DMS79 treated with DMSO at 0.1 percent for 48 hours (cell line): ENCODE measurements at places on chromosomes 16 and 17.
A peak's percentile ranks its signal among the peaks of the same experiment; 100 is the strongest.

DNA sequence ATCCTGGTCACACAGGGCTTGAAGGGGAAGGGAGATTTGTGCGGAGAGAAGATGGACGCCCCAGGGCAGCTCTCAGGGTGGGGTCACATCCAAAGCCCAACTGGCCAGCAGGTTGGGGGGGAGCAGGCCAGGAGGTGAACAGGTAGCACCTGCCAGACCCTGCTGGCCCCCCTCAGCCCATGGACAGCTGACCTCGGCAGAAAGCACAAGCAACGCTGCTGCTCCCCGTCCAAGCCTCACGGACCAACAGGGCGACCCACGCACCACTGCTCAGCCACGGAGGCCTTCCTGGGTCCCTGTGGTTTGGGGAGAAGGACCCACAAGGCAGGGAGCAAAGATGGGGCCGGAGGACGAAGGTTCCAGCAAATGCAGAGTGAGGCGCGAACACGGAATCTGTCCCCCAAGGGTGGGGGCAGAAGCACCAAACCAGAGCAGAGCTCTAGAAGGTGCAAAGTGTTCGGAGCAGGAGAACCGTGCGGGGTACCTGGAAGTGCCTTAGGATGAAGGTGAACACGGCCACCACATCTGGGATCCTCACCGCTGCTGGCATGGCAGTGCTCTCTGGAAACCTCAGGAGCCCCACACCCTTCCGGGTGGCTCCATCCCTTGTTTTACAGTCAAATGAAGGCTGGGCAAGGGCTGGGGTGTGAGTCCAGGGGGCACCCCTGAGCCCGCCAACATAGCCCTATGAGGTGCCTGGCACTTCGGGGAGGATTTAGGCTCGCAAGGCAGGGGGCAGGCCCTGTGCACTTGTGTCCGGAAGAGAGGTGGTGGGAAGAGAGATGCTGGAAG, 17.9 kb downstream of the CEP295NL start:
- DNase-seq = no peak

GRCh38 chr16:3965306-3965705, 84.8 kb upstream of the CREBBP start:
- no peak for DNase-seq

DNA sequence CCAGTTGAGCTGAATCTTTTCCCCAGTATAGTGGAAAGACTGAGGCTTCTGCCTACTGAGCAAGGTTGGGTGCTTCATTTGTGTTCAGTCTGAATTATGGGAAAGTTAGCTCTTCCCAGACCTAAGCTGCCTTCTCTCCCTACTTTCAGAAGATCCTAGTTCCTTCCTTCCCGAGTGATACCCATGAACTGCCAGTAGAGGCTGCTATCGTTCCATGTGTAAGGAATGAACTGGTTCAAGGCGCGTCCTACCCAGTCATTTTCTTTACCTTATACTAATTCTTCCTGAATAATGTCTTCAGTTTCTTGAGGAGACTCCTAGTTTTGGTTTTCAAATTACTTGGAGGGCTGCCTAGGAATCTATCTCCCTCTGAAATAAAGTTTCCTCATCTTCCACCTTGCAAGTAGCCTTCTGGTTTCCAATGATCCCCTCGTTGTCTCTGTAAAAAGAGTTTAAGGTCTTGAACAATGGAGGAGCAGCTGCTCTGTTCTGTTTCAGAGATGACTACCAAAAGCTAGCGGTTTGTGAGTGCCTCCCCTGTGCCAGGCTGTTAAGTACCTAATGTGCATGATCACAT, 934 bp upstream of the AOC2 start:
- peak; percentile 27 for DNase-seq

DNA sequence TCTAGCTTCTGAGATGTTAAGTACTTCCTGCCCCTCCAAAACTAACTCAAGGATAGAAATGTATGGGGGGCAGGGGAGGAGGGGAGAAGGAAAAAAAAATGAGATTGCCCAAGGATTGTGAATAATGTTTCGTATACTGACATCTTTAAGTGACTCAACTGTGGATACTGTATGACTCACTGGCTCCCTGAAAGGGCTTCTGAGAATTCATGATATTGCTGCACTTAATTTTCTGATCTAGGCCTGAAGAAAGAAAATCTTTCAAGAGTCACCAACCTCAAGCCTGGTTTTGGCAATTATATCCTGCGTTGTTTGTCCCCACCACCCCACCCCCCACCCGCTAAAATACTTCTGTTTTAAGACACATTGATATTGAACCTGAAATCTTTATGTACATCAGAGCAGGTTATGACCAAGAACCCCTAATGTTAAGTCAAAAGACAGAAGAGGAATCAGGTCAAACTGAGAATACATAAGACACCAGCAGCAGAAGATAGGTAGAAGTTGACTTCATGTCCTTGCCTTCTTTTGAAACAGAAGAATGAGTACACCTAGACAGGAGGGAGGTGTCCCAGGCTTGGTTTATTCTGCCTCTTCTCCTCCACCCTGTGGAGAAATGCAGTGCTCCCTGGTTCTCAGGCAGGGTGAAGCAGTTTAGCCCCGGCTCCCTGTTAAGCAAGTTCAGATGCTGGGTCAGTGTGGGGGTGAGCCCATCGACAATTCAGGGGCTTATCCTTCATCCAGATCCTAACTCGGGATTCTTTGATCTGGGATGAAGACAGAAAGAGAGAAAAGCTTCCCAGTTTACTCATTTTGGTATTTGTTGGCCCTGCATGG, 3.3 kb upstream of the FBXL20 start:
- no peak for DNase-seq

DNA sequence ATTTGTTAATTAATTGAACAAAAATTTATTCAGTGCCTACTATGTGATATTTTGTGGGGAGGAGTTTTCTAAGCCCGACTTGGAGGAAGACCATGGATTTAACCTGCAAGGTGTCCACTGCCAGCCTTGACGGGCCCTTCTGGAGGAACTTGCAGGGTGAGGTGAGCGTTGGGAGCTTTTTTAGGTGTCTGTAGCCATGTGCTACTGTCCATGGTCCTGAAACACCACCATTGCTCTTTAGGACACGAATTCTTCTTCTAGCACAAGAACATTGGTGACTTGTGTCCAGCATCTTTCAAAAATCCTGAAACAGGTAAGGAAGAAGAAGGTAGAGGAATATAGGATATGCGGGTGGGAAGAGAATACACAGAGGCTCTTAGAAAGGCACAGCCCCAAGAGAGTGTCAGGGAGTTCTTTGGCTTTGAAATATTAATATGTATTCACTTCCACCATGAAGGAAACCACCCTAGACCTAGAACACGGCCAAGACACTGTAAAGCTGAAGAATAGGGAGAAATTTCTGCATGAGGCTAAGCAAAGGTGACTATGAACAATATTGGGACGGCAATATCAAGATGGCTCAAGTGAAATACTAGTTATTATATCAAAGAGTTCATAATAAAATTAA, 27.9 kb upstream of the OR4D1 start:
- DNase-seq = no peak

DNA sequence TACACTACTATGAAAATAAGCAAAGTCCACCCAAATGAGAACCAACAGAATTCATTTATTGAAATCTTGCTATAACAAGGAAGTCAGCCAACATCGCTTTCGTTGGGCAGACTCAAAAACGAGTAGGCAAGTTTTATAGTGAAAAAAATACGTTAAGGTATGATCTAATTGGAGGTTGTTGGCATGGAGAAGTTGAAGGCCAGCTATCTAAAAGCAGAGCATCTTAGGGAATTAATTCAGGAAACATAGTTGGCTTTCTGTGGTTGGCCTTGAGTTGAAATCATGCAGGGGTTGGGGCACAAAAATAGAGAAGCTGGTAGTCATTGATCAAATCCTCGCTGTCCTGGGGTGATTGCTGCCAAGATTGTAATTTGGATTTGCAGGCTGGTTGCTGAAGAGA, 118.3 kb downstream of the PPM1E start:
- DNase-seq = no peak

- no peak for DNase-seq
These were observed 49.9 kb downstream of the TEX14 start for GRCh38 chr17:58641887-58642311.

DNA sequence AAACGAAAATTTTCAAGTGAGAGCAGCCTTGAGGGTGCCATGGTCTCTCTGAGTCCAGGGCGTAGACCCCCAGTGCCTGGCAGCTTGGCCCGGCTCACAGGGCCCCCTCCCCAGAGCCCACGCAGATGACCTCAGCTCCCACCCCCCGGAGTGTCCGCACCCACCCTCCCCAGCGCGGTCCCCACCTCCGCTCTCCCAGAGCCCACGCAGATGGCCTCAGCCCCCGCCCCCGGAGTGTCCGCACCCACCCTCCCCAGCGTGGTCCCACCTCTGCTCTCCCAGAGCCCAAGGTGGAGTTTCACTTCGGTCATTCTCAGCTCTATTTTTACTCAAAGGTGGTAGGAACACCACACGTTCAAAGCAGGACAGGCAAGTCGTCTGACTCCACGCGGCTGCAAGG, 13.9 kb downstream of the ABR start:
- DNase-seq = no peak

DNA sequence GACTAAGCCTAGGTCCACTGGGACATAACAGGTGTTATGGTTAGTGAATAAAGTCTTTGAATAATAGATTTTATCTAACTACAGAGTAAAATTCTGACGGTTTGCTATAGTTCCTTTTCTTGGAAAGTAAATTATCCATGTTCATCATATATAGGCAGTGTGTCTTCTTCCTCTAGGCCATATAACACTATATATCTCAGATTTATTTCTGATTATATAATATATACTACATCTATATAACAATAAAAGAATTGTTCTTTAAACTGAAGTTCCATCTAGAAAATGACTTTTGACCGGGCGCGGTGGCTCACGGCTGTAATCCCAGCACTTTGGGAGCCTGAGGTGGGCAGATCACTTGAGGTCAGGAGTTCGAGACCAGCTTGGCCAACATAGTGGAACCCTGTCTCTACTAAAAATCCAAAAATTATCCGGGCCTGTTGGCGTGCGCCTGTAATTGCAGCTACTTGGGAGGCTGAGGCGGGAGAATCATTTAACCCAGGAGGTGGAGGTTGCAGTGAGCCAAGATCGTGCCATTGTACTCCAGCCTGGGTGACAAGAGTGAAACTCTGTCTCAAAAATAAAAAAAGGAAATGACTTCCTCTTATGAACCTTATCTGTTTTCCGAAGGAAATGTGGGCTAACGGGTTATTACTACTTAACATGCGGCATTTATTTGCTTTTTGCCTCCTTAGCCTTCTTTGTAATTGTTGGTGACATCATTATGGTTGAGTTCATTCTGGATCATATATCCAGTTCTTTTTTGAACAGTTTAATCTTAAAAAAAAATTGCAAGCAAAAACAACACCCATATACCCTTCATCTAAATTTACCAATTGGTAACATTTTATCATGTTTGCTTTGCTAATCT, 29.2 kb downstream of the NOL11 start:
- DNase-seq = no peak

DNA sequence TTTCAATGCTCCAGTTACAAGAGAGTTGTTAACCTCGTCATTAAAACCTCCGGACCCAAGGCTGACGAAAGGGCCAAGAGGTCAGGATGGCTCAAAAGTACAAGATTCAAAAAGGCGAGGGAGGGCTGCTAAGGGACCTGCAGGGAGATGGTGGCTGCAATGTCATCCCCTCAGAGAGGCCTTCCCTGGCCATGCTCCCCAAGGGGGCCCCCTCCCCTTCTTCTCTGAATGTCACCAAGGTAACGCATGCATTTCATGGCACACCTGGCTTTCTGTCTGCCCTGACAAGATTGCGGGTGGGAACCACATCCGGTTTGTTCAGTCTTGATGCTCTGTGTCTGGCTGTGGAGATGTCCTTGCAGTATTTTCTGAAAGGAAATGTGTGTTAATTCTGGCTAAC, 89.9 kb downstream of the C16orf78 start:
- no peak for DNase-seq

DNA sequence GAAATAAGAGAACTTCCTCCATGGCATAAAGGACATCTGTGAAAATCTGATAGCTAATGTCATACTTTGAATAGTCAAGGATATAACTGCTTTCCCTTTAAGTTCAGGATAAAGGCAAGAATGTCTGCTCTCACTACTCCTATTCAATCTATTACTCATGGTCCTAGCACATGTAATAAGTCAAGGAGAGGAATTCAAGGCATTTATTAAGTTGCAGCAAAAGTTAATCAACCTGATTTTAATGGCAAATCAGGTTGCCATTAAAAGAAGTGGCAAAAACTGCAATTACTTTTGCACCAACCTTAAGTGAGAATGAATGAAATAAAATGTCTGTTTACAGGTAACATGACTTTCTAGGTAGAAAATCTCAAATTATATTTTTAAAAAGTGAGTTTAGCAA, 225.9 kb downstream of the CNTNAP4 start:
- DNase-seq = no peak

- no peak for DNase-seq
These were observed 64.2 kb downstream of the FTO start for GRCh38 chr16:53768167-53768566.

DNA sequence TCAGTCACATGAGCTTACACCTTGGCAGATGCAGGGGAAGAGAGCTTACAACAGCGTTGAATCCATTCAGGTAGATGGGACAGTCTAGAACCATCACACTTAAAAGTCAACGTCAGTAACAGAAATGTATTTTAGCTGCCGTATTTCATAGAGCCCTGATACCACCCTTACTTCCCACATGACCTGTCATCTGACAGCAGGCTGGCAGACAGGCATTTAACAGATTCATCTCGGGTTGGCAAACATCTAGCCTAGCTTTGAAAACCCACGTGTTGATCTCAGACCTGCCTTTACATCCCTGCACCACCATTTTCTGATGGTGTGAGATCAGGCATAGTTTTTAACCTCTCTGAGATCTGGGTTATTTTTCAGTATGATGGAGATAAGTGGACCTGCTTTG, 177.9 kb upstream of the HSBP1 start:
- DNase-seq = no peak

DNA sequence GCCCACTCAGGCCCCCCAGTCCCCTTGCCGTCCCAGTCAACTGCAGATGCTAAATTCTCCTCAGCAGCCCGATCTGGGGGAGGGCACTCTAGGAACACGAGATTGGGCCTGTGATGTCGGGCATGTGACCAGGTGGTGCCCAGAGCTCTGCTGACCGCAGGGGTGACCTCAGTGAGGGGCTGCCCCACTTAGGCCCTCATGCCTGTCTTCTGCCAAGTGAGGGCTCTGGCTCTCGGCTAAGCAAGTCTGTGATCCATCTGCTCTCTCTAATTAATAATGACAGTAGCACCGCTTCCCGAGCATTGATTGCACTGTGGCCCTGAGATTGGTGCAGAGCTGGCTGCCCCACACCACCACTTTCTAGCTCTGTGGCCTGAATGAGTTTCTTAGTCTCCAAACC, 138.8 kb downstream of the MRM1 start:
- DNase-seq = no peak

- no peak for DNase-seq
These were observed 31.2 kb downstream of the LYRM9 start for GRCh38 chr17:27862004-27862403.

- no peak for DNase-seq
These were observed 203.7 kb upstream of the ZFHX3 start for GRCh38 chr16:73251608-73252007.

DNA sequence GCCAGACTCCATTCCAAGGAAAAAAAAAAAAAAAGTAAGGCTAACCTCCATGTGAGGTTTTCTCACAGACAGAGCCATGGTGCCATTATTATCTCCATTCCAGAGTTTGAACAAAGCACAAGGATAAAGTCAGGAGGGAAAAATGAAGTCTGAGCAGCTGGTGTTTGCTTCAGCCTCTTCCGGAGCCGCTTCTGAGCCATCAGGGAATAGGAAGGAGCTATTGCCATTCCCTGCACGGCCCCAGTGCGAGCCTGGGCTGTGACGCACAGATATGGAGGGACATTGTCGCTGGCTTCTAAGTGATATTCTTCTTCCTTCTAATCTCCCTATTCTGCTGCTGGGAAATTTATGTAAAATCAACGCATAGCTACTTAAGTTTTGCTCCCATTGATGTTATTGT, 69.5 kb upstream of the PIRT start:
- DNase-seq = no peak
